Natural killer cell (primary cell): ENCODE measurements at places on chromosomes 2 and 18. TPM values are rescaled to one million over a fixed set of nuclear protein-coding genes. Genes with fewer than 3 reads are reported as not detected.

Gene SLC1A4
- 3.9 TPM for total RNA-seq

Gene IL1R2
- total RNA-seq = 0.66 TPM

Gene SERPINB13
- not detected for total RNA-seq

Gene UGT1A3
- total RNA-seq = not detected

Gene GAREM2
- 7.1 TPM for total RNA-seq

Gene ASPRV1
- total RNA-seq = 2.7 TPM

Gene CRYBA2
- not detected for total RNA-seq

Gene FAM124B
- 2.4 TPM for total RNA-seq

Gene SGPP2
- total RNA-seq = not detected

Gene GPBAR1
- 1.4 TPM for total RNA-seq

Gene SRD5A2
- total RNA-seq = not detected

Gene IL1RL2
- total RNA-seq = not detected

Gene HOXD9
- not detected for total RNA-seq

Gene RAMP1
- total RNA-seq = 4.9 TPM

Gene APCDD1
- total RNA-seq = not detected

Gene MC2R
- total RNA-seq = not detected

Gene KCNS3
- total RNA-seq = not detected

Gene CHRND
- total RNA-seq = not detected

Gene INHBB
- 0.10 TPM for total RNA-seq

Gene NCKAP5
- total RNA-seq = 0.20 TPM

Gene LRRC30
- total RNA-seq = not detected

Gene WDR75
- 31.4 TPM for total RNA-seq

Gene CPS1
- not detected for total RNA-seq

Gene NRP2
- total RNA-seq = 0.40 TPM

Gene REG3A
- not detected for total RNA-seq
